ENCODE measurements at places on chromosomes 1 and 21.

DNA sequence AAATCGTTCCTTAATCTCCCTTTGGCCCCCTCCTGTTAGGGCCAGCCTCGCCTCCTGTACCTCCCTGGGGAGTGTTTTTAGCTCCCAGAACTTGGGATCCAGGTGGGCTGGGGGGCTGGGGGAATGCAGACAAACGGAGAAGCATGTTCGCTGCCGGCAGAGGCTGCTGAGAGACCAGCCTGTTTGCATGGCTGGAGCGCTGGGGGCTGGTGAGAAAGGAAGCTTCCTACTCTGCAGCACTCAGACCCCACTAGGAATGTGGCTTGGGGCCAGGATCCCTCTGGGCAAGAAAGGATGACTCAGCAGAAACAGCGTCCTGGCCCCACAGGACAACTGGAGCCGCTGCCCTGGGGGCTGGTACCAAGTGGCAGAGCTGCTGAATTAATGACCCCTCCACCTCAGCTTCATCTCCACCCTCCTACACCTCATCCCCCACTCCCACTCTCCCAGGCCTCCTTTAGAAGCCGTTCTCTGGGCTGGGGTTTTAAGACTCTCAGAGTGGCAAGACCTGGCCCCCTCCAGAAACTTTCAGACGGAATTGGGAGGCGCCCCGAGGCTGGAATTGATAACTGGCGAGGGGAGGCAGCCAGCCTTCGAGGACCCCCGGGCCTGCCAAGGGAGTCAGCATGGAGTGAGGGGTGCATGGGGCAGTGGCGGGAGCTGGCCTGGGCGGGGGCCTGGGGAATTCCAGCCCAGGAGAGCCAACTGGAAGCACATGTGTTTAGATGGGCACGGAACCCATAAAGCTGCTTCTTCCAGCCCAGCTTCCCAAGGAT, 28.5 kb upstream of the EPS8L3 start:
- no peak for DNase-seq

GRCh38 chr1:116900471-116901365, 9.0 kb upstream of the PTGFRN start:
- DNase-seq = no peak

DNA sequence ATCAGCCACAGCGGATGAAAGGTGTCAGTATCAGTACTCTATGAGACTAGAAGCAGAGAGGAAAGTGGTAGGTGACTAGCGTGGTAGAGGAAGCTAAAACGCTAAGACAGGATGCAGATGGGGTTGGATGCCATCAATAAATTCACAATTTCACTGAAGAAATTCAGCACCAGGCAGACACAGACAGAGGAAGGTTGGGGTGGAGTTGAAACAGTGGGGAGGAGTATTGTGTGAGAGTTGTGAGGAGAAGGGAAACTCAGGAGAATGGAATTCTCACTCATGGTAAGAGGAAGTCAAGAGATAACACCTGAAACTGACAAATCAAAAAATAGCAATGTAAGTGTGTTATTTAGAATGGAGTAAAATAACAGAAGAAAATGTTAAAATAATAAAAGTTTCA, 208.5 kb upstream of the DAB1 start:
- DNase-seq = no peak

DNA sequence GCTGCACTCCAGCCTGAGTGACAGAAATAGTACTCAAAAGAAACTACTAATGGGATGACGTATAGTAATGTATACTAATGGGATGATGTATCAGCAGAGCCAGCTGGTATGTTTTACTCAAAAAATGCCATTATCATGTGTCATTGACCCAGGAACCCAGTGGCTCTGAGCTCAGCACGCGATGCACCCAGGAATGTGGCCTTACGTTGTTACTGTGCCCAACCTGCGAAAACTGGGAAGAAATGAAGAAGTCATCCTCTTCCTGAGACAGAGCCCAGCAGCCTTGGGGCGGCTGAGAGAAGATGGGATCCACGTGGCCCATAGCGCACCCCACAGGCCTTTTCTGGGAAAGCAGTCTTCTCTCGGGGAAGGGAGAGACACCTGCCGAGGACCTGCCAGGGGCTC, 8.8 kb downstream of the UBE2J2 start:
- DNase-seq = no peak

- DNase-seq = no peak
Observed at GRCh38 chr1:234866007-234866866, 256.3 kb upstream of the IRF2BP2 start.

GRCh38 chr1:162293073-162293692, 83.5 kb downstream of the SPATA46 start:
- DNase-seq = no peak

GRCh38 chr21:45151445-45152160, 77.2 kb downstream of the ADARB1 start:
- DNase-seq = no peak

- DNase-seq = no peak
Observed at GRCh38 chr21:41762753-41763152, 4.1 kb downstream of the RIPK4 start.

- no peak for DNase-seq
Observed at GRCh38 chr1:86706018-86706635, 1.8 kb downstream of the SH3GLB1 start.

- no peak for DNase-seq
Observed at GRCh38 chr1:167210966-167211674, 9.6 kb upstream of the POU2F1 start.

DNA sequence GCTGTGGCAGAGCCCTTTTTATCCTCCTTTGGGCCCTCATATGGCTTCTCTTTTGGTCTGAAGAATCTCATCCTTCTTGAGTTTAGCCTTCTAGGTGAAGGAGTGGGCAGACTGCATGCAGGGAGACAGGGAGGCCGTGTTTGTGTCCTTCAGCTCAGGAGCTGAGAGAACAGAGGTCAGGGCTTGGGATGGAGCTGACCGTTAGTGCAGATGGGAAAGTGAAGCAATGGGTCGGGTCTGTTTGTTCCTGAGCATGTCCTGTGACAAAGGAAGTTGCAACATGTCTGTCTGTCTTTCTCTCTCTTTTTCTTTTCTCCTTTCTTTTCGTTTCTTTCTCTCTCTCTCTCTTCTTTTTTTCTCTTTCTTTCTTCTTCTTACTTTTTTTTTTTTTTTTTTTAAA, 14.9 kb downstream of the MAPKAPK2 start:
- DNase-seq = no peak

- DNase-seq = no peak
Observed at GRCh38 chr1:152967201-152967600, 3.2 kb upstream of the SPRR4 start.

- DNase-seq = no peak
Observed at GRCh38 chr1:27003745-27004470, 8.7 kb downstream of the TENT5B start.

DNA sequence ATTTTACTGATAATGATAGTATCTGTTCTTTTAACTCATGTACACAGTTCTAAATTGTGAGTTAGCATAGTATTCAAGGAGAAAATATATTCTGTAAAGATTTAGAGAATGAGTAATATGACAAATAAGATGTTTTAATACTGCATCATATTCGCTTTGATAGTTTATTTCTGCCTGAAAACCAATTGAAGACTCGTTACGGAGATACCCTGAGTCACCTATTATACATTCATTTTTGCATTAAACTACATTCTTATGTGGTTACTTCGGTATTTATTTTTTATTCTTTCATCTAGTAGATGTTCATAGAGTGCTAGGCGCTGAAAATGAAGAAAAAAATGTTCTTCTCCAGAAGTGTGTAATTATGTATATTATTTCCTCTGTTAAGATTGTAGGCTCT, 5.3 kb downstream of the UHMK1 start:
- DNase-seq = no peak

- DNase-seq = no peak
Observed at GRCh38 chr1:160626509-160627342, 20.1 kb downstream of the SLAMF1 start.

DNA sequence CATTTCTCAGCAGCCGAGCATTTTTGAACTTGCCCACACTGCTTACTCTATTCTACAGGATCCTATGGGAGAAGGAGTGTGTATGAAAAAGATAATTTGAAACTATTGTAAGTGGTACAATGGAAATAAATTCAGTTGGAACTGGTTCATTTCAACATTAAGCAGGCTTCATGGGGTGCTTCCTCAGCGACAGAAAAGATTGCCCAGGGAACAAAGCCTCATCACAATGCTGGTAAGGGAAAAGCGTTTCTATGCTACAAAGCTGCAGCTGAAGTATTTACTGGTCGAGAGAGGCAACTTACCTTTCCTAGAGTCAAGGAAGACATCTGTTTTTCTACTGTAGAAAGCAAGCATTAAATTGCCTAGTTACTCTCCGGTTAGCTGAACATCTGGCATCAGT, 568.2 kb upstream of the ZP4 start:
- DNase-seq = no peak

- no peak for DNase-seq
Observed at GRCh38 chr1:202154766-202155477, 5.5 kb downstream of the PTPN7 start.

- no peak for DNase-seq
Observed at GRCh38 chr1:229993060-229993459, 74.0 kb upstream of the GALNT2 start.

DNA sequence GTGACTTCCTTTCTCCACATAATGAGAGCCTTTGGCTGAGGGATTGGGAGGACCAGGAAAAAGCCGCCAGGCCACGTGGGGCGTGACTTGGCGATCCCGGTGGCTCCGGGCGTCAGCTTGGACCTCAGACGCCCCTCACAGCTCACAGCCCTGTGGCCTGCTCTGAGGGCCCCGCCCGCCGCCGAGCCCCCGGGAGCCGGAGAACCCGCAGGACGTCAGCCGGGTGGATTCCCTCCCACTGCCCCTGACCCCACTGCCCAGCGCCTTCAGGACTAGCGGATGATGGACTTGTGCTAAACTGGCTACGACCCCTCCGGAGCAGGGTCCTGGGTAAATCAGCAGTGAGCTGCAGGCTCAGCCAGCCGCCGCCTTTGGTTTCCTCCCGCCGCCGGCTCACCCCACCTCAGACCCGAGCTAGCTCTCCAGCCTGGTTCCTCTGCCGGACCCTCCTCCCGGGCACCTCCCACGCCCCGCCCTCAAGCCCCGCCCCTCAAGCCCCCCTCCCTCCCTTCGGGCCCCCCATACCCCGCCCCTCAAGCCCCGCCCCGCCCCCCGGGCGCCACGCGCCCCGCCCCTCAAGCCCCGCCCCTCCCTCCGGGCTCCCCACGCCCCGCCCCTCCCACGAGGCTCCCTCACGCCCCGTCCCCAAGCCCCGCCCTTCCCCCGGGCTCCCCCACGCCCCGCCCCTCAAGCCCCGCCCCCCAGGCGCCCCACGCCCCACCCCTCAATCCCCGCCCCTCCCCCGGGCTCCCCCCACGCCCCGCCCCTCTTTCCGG, 10.0 kb upstream of the FAAP20 start:
- no peak for DNase-seq

GRCh38 chr1:29634324-29634723, 398.0 kb downstream of the PTPRU start:
- no peak for DNase-seq

GRCh38 chr1:27145934-27146354, 9.0 kb downstream of the SLC9A1 start:
- no peak for DNase-seq

- DNase-seq = no peak
Observed at GRCh38 chr1:175498002-175498401, 245.4 kb downstream of the TNR start.

DNA sequence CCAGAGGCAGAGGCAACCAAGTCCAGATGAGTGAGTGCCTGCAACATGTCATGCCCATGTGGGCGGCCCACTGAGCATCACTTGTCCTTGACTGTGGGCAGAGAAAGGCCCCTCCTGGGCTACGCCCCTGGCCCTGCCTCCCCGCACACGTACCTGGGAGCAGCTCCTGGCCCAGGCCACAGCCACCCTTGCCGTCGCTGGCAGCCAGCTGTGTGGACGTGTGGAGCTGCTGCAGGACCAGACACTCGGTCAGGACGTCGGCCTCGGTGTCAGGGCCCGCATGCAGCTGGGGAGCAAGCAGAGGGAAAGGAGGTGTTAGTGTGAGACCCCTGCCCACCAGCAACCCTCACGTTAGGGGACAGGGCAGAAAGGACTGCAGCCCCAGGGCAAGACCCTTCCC, 61.3 kb downstream of the DMRTB1 start:
- no peak for DNase-seq

DNA sequence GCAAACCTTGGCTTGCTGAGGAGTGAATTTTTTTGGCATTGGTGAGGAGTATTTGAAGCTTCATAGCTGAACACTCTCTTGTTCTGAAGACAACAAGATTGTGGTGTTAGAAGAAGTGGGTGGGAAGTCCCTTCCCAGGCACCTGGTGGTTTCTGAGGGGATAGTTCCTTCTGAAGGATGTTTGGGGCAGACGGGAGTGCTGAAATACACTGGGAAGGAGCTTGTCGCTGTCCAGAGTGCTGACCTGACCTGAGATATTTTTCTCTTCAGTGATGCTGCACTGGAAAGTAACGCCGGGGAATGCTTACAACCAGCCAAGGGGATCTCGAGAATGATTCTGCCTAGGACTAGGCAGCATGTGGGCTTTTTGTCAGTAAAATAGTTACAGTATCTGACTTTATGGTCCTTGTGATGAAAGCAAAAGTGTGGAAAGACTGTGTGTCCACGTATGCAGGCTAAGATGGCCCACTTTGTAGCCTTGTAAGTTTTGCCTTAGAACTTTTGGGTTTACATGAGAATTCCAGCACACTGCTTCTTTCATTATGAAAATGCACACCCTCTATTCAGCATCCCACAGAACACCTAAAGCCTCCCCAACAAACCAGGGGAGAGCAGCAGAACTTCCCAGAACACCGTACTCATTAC, 33.1 kb upstream of the NFASC start:
- no peak for DNase-seq

- DNase-seq = no peak
Observed at GRCh38 chr1:52192436-52192835, 50.5 kb downstream of the ZFYVE9 start.

DNA sequence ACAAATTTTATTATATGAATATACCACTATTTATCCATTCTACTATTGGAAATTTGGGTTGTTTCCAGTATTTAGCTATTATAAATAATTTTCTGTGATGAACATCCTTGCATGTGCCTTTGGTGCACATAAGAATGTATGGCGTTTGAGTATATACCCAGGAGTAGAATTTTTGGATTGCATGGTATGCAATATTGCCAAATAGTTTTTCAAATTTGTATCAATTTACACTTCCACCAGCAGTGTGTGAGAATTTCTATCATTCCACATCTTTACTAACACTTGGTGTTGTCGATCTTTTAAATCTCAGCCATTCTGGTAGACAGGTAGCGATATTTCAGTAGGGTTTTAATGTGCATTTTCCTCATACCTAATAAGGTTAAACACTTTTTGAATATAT, 9.2 kb upstream of the FNBP1L start:
- DNase-seq = no peak

- no peak for DNase-seq
Observed at GRCh38 chr1:214753236-214753852, 150.3 kb downstream of the CENPF start.

DNA sequence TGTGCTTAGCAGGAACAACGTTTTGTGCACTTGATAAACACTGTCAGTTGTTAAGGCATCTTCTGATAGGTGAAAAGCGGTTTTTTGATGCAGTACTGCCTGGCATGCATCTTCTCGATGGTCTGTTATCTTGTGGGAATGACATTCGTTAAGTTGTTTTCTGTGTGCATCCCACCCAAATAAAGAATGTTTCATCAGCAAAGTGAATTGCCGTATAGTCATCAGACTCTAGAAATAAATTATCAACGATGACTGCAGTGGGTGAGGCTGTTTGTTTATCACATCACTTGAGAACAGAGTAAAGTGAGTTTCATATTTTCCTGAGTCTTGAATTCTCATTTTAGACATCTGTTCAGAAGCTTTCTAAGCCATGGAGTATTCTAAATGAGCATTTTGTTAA, 34.1 kb downstream of the NFIA start:
- no peak for DNase-seq
